ENCODE measurements at places on chromosomes 12 and 14.

DNA sequence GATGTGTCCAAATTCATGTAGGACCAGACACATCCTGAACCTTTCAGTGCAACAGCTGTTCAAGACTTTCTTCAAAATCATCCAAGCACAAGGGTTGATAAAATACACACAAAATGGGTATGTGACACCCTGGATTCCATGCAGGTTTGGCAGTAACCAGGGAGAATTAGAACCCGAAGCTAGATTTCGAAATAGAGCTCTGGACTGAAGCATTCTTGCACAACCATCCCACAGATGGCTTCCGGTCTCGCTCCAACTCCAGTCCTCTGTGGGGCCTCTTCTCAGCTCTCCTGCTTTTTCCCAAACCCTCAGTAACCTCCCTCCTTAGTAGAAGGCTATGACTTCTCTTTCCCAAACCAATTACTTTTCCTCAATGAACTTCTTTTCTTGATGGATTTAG, 171.3 kb downstream of the TTC7B start:
- no peak for DNase-seq

- DNase-seq = no peak
These were observed 164.7 kb downstream of the SSPN start for GRCh38 chr12:26360062-26360461.

DNA sequence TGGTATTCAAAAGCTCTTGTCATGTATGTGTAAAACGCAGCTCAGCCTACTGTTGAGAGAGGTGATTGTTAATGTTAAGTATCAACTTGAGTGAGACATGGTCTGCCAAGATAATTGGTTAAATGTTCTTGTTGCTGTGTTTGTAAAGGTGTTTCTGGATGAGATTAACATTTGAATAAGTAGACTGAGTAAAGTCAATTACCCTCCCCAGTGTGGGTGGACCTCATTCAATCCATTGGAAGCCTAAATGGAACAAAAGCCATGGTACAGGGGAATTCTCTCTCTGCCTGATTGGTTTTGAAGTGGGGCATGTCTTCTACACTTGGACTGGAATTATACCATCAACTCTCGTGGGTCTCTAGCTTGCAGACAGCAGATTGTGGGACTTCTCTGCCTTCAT, 63.8 kb upstream of the RERGL start:
- no peak for DNase-seq

DNA sequence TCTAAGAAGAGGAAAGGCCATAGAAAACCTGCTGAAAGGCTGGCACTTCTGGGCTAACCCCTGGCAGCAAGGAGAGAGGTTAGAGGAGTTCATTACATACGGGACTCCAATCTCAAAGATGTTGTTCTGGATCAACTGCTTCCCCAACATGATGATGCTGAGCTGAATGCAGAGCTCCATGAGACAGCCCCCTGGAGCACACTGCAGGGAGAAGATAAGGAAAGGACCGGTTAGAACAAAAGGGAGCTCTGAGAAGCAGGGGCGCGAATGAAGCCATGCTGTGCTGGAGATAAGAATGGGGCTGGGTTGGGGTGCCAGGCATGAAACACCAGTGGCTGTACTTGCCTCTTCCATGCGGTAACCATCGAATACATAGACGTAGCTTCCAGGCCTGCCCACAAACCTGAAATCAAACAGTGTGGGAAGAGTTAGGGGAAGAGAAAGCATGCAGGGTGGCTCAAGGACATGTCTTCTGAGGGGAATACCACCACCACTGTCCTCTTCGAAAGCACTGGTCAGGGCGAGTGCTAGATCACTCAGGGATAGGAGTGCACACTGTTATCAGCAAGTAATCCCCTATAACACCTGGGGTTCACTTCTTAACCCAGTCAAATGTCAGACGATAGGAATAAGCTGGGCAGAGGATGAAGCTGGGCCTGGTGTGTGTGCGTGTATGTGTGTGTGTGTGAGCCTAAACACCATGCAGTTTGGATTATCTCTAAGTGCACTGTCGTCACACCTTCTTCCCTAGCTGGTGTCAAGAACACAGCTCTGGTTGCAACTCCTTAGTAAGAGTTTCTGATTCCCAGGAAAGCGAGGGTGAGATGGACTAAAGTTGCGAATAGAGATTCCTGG, 180.9 kb downstream of the NTF3 start:
- no peak for DNase-seq

DNA sequence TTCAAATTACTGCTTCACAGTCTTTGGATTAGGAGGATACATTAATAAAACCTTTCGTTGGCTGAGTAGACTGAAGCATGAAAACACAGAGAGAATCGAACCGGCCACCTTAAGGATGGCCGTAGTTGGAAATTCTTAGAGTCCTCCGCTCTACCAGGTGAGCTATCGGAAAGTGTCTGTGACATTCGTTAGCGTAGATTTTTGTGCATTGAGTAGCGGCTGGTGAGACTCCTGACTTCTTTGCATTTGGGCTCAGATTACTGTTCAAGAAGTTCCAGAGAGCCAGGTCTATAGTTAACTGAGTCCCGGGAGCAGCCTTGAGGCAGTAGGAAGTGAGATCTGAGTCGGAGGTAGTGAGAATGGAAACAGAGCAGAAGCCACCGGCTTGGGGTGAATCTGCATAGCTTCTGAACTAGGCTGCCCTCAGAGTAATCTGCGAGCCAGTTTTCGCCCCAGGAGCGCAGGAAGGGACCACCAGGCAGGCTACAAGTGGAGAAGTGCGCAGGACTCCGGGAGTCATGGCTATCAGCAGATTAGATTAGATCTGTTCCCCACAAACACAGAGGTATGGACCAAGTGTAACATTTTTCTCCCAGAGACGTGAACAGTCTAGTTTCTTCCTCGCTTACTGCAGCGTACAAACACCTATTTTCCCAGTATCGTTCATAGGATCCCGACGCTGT, 11.0 kb downstream of the OR6S1 start:
- DNase-seq = no peak

DNA sequence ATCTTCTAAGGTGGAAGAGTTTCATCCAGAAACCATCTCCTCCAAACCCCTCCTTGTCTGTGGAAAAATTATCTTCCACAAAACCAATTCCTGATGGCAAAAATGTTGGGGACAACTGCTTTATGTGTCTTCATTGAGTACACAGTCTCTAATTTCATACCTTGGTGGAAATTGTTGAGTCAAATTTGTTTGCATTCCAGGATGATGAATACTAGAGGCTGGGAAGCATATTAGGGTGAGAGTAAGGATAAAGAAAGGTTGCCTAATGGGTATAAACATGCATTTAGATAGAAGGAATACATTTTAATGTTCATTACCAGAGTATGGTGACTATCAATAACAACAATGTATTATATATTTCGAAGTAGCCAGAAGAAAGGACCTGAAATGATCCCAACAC, 98.2 kb downstream of the C12orf42 start:
- no peak for DNase-seq

DNA sequence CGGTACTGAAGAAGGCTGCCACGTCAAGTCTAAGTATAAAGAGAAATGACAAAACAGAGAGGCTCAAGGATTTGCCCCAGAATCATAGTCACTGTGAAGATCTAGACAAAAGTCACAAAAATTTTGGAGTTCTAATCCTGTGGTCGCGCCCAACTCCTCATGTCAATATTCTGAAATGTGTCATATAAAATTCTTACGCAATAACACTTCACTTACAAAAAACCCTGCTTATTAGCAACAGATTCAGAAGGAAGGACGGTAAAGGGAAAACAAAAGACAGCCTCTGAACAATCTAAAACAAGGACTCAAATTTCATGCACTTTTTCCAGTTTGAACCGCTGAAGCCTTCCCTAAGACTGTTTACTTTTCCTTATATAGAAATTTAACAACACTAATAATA, 94.7 kb downstream of the TSPAN8 start:
- no peak for DNase-seq

GRCh38 chr12:94795520-94795919, 145.2 kb upstream of the TMCC3 start:
- DNase-seq = no peak

DNA sequence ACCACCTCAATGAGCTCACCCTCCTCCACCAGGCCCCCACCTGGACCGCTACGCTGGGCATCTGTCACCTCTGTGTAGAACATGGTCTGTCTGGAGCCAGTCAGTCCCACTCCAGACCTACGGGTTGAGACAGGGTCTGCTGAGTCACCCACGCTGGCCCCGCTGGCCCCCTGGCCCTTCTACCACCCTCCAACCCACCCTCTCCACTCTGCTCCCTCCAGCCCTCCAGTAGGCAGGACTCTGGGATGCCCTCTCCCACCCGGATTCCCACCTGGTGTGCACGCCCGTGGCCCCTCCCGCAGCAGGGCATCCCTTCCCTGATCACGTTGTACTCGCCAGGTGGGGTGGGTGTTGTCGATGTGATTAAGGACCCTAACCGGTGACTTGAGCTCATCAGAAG, 4.6 kb upstream of the JAG2 start:
- DNase-seq = no peak

- DNase-seq = no peak
These were observed 2.0 kb downstream of the CCDC198 start for GRCh38 chr14:57491640-57492039.

DNA sequence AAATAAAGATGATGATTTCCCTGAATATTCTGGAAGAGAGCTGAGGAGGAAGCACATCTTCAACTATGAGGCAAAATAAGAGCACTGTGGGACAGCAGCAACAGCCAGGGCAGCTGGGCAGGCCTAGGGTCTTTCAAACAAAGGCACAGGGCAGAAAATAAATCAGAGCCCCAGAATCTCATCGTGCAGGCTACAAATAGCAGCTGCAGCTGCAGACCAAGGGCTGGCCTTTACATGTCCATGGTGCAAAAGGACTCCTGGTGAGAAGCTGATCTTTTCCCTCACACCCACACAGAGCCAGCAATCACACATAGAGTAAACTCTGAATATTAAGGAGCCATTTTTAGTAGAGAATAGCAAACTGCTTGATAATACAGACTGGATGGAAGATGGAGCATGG, 13.6 kb upstream of the MYBPC1 start:
- no peak for DNase-seq

DNA sequence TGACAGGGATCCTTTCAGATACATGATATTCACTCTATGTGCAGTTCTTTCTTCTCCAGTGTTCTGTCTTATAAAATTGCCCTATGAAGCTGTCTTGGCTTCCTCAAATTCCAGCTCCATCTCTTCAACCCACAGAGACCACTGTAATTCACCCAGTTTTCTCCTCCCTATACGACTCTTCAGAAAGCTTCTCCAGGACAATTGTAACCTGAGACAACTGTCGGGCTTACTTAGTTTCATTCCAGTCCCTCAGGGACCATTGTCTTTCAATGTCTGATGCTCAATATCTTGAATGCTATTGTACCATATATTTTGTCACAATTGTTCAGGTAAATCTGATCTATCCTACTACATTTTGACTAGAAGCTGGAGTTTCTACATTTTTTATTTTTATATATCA, 345.3 kb downstream of the RPL10L start:
- DNase-seq = no peak

GRCh38 chr14:19823178-19823577, 19.6 kb downstream of the OR4N2 start:
- DNase-seq = no peak

- DNase-seq = no peak
These were observed 9.4 kb downstream of the AICDA start for GRCh38 chr12:8603286-8603685.

- no peak for DNase-seq
These were observed 9.4 kb downstream of the ACVR1B start for GRCh38 chr12:51960890-51961289.

GRCh38 chr12:17370621-17371020, 719.4 kb downstream of the RERGL start:
- DNase-seq = no peak

- no peak for DNase-seq
These were observed 29.5 kb downstream of the CACNA1C start for GRCh38 chr12:2082321-2082720.

DNA sequence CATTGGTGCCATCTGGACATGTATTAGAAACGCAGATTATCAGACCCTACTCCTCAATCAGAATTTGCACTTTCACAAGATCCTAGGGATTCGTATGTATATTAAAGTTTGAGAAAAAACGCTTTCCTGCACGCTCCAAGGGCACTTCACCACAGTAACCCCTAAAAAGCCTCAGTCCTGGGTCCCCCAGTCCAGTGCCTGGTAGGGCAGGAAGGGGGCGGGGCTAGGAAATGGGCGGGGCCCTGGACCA, 369 bp downstream of the DEPDC4 start:
- peak; percentile 82 for DNase-seq

DNA sequence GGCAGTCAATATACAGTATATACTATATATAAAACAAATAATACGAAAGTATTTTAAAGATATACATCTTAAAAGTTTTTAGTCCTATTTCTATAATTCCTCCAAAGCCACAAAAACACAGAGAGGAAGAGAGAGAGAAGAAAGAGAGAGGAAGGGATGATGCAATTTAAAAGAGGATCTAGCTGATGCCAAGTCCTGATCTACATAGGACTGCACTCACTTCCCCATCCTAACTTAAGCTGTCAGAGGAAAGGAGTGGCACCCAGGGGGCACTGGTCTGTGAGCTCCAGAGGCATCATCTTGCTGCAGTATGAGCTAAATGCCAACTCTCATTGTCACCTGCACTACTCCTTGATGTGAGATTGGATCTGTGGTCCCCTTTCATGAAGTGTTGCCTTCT, 95.8 kb downstream of the C12orf42 start:
- DNase-seq = no peak

DNA sequence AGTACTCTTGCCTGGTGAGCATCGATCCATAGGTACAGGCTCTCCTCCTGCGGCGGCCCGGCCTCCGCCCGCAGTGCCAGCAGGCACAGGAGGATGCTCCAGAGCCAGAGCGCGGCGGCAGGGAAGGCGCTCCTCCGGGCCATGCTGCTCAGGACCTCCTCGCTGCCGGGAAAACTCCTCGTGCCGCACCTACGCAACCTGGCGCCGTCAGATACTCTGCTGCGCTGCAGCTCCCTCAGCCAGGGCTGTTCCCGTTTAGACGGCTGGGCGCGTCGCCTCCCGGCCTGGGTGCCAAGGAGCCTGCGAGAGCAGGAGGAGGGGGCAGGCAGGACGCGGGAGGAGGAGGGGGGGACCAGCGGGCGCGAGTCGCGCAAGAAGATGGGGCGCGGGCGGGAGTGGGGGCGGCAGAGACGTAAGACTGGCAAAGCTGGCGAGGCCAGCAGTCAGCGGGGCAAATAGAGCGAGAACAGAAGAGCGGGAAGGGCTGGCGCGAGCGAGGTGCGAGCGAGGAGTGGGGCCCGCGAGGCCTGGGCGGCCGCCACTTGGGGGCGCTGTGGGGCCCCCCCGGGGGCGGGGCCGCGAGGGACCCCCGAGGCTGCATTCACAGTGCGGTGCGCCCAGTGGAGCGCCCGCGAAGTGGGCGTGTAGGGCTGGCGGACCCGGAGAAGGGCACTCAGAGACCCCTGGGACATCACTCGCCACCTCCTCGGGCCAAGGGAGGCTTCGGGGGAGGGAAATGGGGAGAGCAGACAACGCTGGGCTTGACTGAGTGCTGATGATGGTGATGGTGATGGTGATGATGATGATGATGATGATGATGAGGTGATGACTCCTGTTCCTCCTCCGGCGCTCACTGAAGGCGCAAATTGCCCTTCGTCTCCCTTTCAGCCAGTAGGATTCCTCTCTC, at the start of gene WIF1:
WIF1 (minus strand) TSS at position 257 of the 907 bp plus-strand sequence; CDS start at position 143, 114 bp downstream.
- DNase-seq = no peak

DNA sequence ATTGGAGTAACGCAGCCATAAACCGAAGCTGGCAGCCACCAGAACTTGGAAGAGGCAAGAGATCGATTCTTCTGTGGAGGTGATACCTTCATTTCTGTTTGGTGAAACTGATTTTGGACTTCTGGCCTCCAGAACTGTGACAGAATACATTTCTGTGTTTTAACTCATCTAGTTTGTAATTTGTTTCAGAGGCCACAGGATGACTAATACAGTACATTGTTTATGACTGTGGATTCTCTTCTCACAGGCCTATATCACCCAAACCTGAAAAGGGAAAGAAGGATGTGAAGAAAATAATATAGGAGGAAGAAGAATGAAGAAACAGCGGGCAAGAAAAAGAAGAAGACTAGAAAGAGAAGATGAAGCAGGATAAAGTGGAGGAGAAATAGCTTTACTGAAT, 263.8 kb upstream of the DIO2 start:
- DNase-seq = no peak

Measured in activated T-helper 1 cell treated with Interleukin-2 at 50 U/mL for 16 hours (primary cell).